ENCODE measurements at places on chromosomes 3 and 15.

- no peak for DNase-seq
- no peak overlapping the region for H3K4me3 ChIP-seq
- no peaks in the 10 kb centered on the region for H3K36me3 ChIP-seq
- no peak overlapping the region for H3K27ac ChIP-seq
- peaks cover 19% of the 10 kb centered on the region for H3K4me1 ChIP-seq
- no peaks in the 10 kb centered on the region for H3K27me3 ChIP-seq
These were observed 50.4 kb downstream of the CCNL1 start for GRCh38 chr3:157109267-157110141.

GRCh38 chr15:31556494-31557150 is 230.0 kb downstream of the KLF13 start:
- no peak overlapping the region for H3K4me3 ChIP-seq
- H3K27ac ChIP-seq: no peak overlapping the region
- no peak for DNase-seq
- no peaks in the 10 kb centered on the region for H3K36me3 ChIP-seq

DNA sequence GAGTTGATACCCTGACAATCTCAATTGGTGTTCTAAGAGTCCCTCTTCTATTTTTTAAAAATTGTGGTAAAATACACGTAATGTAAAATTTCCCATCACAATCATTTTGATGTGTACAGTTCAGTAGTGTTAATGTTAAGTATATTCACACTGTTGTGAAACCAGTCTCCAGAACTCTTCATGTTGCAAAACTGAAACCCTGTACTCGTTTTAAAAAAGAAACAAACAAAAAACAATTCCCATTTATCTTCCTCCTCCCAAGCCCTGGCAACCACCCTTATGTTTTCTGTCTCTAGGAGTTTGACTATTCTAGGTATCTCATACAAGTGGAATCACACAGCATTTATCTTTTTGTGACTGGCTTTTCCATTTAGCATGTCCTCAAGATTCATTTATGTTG is 28.7 kb upstream of the ALPK3 start:
- H3K4me1 ChIP-seq: peaks cover 5% of the 10 kb centered on the region
- DNase-seq: no peak
- no peak overlapping the region for H3K27ac ChIP-seq
- no peak overlapping the region for H3K4me3 ChIP-seq
- H3K27me3 ChIP-seq: no peaks in the 10 kb centered on the region

DNA sequence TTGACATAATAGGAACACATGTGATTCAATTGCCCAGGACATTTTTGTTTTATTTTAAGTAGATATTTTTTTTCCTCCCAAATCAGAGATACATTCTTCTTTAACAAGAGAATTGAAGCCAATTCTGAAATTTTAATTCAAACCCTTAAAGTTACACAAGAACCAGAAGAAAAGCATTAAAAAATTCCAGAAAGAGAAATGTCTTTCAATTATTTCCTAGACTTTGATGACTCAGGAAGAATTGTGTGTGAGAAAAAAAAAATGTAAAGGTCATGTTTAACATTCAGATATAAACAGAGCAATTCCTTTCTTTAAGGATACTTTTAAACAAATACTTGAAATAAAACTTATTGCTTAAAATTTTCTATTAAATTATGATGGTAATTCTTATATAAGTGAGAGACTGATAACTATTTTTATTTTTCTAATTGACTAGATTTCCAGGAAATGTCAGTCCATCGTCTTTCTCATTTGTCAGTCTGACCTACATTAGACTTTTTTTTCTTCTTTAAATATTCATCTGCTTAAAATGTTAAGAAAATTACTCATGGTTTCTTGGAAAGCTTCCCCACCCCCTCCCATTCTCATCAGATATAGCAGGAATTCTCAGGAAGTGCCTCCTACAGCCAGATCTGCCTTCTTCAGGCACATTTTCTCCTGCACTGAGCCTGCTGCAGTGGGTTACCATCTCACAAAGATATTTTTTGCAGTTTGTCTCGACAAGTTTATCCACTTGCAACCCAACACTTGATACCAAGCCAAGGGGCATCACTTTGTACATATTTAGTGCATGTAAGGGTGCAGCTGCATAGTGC is 261.8 kb upstream of the CBLB start:
- H3K36me3 ChIP-seq: no peaks in the 10 kb centered on the region
- H3K4me3 ChIP-seq: peak overlapping the region; percentile 33
- H3K27me3 ChIP-seq: no peaks in the 10 kb centered on the region
- no peak for DNase-seq
- H3K27ac ChIP-seq: no peak overlapping the region
- peaks cover 14% of the 10 kb centered on the region for H3K4me1 ChIP-seq

DNA sequence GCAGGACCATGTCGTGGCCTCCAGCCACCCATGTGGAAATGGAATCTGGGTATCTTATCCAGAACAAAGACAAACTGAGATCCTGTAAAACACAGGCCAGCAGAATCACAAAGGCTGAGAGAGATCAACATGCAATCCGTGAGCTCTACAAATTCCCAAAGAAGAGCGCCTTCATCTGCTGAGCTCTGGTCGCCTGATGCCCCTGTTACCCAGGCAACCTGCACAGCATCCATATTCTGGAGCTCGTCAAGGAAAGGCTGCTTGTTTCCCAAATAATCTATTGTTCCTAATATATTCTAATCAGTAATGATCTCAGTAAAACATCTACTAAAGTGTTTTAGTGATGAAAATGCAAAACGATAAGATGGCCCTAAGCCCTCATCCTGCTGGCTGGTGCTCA is 133.6 kb downstream of the OCA2 start:
- H3K4me1 ChIP-seq: peaks cover 3% of the 10 kb centered on the region
- no peak overlapping the region for H3K27ac ChIP-seq
- H3K4me3 ChIP-seq: no peak overlapping the region
- no peaks in the 10 kb centered on the region for H3K27me3 ChIP-seq
- no peaks in the 10 kb centered on the region for H3K36me3 ChIP-seq

- H3K27me3 ChIP-seq: no peaks in the 10 kb centered on the region
- no peak for DNase-seq
- H3K27ac ChIP-seq: no peak overlapping the region
- H3K4me1 ChIP-seq: no peaks in the 10 kb centered on the region
These were observed 434.8 kb upstream of the DPH6 start for GRCh38 chr15:35980719-35981118.

DNA sequence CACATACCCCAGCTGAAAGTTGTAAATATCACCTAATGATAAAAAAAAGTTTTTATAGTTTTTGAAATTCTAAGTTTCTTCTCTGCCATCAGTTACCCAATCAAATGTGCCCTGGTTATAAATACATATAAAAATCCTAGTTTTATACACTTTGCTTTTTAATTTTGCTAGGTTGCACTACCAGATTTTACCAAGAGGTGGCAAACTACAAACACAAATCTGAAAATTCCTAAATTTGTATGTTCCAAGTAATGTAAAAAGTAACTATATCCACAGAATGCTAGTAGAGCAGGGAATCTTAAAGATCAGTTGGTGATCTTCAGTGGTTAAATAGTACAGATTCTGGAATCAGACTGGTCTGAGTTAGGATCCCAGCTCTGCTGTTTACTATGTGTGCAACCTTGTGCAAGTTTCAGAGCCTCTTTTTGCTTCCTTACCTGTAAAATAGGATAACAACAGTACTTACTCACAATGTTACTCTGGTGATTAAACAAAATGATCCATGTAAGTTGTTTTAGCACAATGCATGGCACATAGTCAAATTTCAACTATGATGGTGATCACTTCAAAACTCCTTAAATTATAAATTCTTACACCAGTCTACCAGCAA is 11.0 kb downstream of the TRPM7 start:
- no peak for DNase-seq
- no peaks in the 10 kb centered on the region for H3K4me1 ChIP-seq
- no peaks in the 10 kb centered on the region for H3K36me3 ChIP-seq

GRCh38 chr3:195019335-195019734 is 251.6 kb downstream of the XXYLT1 start:
- H3K27ac ChIP-seq: no peak overlapping the region
- no peak for DNase-seq
- H3K27me3 ChIP-seq: peaks cover 13% of the 10 kb centered on the region

- peak overlapping the region; percentile 93 for H3K27ac ChIP-seq
- no peak for DNase-seq
- H3K36me3 ChIP-seq: no peaks in the 10 kb centered on the region
These were observed 805 bp upstream of the SEC22C start for GRCh38 chr3:42582474-42583070.

GRCh38 chr3:54870423-54870822 is 57.4 kb downstream of the LRTM1 start:
- peak; percentile 20 for DNase-seq
- H3K4me1 ChIP-seq: no peaks in the 10 kb centered on the region
- H3K4me3 ChIP-seq: no peak overlapping the region
- no peaks in the 10 kb centered on the region for H3K36me3 ChIP-seq
- no peak overlapping the region for H3K27ac ChIP-seq

- no peak overlapping the region for H3K27ac ChIP-seq
- H3K4me3 ChIP-seq: no peak overlapping the region
- H3K4me1 ChIP-seq: no peaks in the 10 kb centered on the region
- no peaks in the 10 kb centered on the region for H3K27me3 ChIP-seq
- peaks cover 94% of the 10 kb centered on the region for H3K36me3 ChIP-seq
These were observed 121.5 kb upstream of the LRRFIP2 start for GRCh38 chr3:37295925-37296324.

DNA sequence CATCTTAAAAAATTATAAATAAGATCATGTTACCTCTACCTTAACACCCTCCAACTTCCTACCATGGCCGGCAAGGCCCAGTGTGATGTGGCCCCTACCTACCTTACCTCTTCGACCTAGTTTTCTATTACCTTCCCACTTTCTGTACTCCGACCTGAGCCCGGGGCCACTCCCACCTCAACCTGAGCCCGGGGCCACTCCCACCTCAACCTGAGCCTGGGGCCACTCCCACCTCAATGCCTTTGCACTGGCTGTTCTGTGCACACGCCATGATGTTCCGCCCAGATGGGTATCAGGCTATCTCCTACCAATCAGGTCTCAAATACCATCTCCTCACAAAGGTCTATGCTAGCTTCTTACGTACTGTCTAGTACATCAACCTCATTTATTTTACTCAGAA is 66.8 kb upstream of the XXYLT1 start:
- H3K27ac ChIP-seq: no peak overlapping the region
- H3K4me1 ChIP-seq: no peaks in the 10 kb centered on the region
- no peak overlapping the region for H3K4me3 ChIP-seq

DNA sequence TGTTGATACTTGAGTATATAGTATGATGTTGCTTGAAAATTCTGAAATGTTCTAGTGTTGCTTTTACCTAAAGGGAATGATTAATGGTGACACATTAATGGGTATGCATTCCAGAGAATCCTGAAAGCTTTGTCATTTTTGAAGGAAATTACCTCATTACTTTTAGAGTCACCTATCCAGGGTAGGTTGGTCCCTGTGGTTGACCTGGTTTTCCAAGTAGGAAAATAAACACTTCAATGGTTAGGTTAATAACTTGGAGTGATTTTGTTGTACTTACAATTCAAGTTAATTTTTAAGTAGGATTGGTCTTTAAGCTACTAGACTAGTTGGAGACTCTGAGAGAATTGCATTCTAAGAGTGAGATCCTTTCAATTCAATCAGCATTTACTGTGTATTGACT is 31.0 kb downstream of the MITF start:
- no peaks in the 10 kb centered on the region for H3K36me3 ChIP-seq
- H3K27me3 ChIP-seq: no peaks in the 10 kb centered on the region
- no peaks in the 10 kb centered on the region for H3K4me1 ChIP-seq
- no peak overlapping the region for H3K27ac ChIP-seq
- DNase-seq: no peak

DNA sequence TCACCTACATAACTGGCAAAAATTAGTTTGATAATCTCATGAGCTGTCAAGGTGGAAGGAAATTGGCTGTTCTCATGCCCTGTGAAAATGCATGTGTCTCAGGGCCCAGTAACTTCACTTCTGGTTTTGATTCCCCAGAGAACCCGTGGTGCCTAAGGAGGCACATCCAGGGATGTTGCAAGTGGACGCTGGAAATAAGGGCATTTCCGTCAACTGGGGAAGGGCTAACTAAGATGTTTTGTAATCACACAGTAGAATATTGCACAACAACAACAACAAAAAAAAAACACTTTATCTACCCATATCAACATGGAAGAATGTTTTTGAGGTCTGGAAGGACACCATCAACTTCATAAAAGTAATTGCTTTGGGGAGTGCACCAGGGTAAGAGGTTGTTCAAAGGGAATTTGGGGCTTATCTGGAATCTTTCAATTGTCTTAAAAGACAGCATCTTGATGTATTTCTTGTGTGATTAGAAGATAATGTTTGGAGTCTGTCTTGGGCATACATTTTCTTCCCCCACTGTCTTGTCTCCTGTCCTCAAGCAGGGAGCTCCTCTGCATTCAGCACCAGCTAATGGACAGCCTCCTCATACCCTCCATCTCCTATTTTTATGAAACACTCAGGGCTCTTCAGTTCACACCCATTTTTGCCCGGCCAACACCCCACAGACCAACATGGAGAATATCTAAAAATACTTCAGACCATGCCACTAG is 37.2 kb upstream of the PRR20G start:
- H3K4me1 ChIP-seq: no peaks in the 10 kb centered on the region
- H3K36me3 ChIP-seq: no peaks in the 10 kb centered on the region
- H3K27ac ChIP-seq: no peak overlapping the region
- H3K27me3 ChIP-seq: no peaks in the 10 kb centered on the region
- DNase-seq: no peak
- H3K4me3 ChIP-seq: no peak overlapping the region

- H3K4me3 ChIP-seq: no peak overlapping the region
- peaks cover 11% of the 10 kb centered on the region for H3K4me1 ChIP-seq
- H3K27me3 ChIP-seq: no peaks in the 10 kb centered on the region
- H3K36me3 ChIP-seq: no peaks in the 10 kb centered on the region
- no peak for DNase-seq
These were observed 68.1 kb downstream of the MEIS2 start for GRCh38 chr15:37032091-37032775.

DNA sequence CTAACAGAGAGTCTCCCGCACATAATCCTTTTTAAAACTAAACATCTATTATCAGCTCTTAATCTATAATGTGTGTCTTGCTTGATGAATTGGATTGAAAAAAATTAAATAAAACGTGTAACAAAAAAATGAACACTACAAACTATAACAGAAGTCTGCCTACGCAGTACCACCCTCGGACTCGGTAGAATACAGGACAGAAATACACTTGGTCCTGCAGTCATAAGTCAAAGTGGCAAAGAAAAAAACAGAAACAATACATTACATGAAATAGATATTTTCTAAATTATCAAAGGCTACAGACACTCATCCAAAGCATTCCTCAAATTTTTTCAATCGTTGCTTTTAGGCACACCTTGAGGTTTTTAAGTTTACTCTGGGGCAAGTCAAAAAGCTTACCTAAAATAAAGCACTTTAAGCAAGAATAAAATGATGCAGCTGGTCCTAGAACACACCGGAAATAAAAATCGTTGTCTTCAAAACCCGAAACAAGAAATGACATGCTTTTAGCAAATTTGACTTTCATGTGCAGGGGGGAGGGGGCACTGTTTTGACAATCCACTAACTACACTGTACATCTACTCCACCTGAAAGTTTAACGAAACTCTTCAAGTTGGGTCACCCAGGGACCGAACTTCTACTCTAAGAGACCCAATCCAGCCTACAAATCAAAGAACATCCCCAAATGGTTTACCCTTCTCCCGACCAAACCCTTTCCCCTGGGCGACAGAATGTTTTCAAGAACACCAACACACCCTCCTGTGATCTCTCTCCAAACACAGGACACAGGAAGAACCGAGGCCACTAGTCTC is 1.3 kb downstream of the ADAM10 start:
- peak overlapping the region; percentile 96 for H3K27ac ChIP-seq
- DNase-seq: no peak
- no peaks in the 10 kb centered on the region for H3K27me3 ChIP-seq
- peaks cover 1% of the 10 kb centered on the region for H3K4me1 ChIP-seq
- no peaks in the 10 kb centered on the region for H3K36me3 ChIP-seq
